ENCODE measurements at places on chromosomes 3 and 15.

GRCh38 chr15:87496795-87497194, 759.7 kb downstream of the NTRK3 start:
- no peak for DNase-seq

GRCh38 chr15:74489518-74490338, 28.8 kb upstream of the UBL7 start:
- DNase-seq = peak; percentile 56

DNA sequence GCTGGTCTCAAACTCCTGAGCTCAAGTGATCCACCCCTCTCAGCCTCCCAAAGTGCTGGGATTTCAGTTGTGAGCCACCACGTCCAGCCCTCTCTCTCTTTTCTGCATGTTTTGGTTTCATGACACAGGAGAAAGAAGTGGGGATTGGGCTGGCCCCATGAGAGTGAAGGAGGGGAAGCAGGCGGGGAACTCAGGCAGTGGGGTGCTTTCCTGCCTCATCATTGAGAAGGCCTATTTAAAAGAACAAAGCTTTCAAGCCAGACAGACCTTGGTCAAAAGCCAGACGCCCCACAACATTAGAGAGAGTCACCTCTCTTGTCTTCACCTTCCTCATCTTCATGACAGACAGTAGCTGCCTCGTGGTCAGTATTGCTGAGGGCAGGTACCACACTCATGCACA, 15.9 kb downstream of the PSTPIP1 start:
- no peak for DNase-seq

DNA sequence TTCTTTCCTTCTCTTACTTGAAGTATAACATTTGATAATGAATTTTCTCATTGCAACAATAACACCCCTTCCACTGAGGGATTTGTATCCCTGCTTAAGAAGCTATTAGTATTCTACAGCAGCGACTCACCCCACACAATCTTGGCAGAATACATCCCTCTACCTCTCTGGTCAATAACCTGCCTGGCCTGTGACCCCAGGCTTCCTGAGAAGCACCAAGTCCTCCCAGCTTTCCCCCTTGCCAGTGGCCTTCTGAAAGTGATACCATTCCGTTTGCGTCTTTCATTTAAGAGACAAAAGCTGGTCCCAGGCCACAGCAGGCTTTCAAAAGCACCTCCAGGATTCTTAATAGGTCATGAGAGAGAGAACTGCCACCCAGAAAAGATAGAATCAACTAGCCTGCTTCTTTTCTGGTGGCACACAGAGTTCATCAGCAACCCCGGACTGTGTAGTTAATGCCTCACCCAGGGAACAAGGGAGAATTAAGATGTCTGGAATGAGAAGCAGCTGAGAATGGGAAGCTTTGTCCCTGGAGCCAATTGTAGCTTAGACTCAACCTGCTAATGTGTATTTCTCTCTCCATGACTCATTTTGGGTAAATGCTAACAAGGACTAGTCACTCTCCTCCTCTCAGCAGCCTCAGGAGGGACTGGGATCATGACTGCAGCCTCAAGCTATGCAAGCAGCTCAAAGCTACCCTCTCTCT, 101.0 kb upstream of the CPNE4 start:
- DNase-seq = no peak

DNA sequence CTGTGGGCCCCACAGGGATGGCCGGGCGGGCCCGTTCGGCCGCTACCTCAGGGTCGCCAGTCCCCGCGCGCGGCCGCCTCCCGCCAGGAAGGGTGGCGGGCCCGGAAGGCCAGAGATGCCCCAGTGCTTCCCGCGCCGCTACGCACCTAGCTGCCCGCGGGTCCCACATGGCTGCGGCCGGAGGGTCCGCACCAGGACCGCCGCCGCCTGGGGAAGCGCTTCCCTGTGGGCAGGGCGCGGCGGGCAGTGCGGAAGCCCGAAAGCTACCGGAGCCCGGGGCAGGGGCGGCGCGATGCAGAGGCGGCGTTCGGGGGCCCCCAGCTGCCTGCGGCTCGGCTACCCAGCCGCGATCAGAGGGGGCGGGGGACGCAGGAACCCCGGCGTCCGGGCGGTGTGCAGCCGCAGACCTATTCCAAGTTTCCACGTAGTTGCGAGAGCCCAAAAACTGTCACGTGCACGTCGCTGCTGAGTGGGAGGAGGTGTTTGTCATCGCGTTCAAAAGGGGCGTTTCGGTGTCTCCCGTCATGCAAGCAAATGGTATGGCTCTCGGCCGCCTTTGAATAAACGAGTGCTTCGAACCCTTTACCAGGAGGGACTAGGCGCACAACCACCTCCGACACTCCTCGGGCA, at the start of gene TRANK1:
Gene TRANK1 (minus strand): TSS at position 414 of the 630 bp plus-strand sequence. CDS start 245 bp downstream, at position 169.
- DNase-seq = peak; percentile 66

GRCh38 chr15:54803987-54804386, 392.8 kb downstream of the RSL24D1 start:
- DNase-seq = no peak

GRCh38 chr3:14246414-14246813, 67.8 kb downstream of the LSM3 start:
- DNase-seq = no peak

DNA sequence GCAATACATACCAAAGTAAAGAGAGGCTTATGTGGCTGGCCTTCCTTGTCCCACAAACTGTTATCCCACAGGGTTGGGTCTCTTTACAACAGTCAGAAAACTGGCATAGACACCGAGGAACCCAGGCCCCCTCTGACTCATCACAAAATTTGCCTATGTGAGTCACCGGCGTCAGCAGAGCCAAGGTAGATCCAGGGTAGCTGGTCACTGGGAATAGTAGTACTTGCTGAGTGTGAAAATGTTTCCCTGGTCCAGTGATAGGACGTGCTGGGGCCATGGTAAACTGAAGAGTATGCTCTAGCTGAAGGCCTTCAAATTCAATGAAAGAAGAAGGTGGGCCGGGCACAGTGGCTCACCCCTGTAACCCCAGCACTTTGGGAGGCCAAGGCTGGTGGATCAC, 27.1 kb upstream of the SKIL start:
- no peak for DNase-seq

GRCh38 chr3:177058648-177059047, 138.6 kb downstream of the TBL1XR1 start:
- no peak for DNase-seq

DNA sequence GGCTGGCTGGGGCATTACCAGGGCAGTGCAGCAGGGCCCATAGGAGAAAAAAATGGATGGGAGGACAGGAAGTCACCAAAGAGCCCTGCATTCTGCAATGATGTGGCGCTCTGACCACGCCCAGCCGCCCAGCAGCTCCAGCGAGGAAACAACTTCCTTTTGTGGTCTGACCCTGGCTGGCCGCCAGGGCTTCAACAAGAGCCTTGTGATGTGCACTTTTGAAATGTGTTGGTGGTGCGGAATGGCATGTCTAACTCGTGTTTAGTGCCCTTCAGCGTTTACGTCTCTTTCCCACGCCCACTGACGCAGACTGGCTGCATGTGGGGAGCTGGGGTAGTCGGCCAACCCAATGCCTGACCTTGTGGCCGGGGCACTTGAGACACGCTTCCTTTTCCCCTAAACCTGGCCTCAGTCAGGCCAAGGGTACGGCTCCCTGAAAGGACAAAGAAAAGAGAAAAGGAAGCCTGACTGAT, 81.9 kb upstream of the CTNNB1 start:
- DNase-seq = peak; percentile 81

- no peak for DNase-seq
These were observed 23.2 kb downstream of the CA12 start for GRCh38 chr15:63358241-63359029.

DNA sequence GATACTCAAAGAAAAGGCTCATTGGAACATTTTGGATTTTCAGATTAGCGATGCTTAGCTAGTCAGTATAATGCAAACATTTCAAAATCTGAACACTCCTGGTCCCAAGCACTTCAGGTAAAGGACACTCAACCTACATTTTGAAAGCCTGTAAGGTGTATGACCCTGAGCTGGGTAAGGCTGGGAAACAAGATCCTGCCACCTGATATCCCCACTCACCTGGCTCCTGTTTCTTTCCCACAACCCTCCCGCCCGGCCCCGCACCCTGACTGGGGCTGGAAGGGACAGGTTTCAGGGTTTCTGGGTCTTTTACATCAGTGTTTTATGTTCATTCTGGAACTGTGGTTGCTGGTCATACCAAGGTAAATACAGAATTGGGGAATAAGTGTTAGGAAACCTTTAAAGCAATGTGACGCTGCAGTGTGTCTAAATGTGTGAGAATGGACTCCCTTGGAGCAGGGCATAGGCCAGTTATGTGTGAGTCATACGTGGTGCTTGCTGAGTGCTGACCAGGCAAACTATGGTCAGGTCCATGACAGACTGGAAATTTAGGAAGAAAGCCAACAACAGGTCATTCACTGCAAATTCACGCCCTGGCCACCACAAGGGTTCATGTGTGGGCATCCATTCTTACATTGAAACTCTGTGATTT, 22.9 kb downstream of the CTXND1 start:
- no peak for DNase-seq

DNA sequence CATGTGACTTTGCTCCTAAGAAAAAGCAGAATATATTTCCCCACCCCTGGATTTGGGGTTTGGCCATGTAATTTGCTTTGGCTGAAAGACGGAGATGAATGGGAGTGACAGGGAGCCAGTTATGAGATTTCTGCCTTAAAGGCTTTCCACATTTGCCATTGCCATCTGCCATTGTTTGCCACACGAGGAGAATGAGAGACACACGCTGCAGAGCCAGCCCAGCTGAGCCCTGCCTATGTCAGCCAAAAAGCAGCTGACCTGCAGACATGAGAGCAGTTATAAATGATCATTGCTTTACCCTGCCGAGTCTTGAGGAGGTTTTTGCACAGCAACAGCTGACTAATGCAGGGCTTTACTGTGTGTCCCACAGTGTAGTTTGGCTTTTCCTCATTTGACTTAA, 40.6 kb upstream of the RFTN1 start:
- DNase-seq = no peak

GRCh38 chr3:155026999-155027591, 53.0 kb upstream of the MME start:
- DNase-seq = no peak

GRCh38 chr3:27471923-27472550, 12.1 kb downstream of the SLC4A7 start:
- no peak for DNase-seq

Data from central memory CD8-positive, alpha-beta T cell (primary cell).